ENCODE measurements at places on chromosomes 4 and X. TPM values are rescaled to one million over a fixed set of nuclear protein-coding genes. Genes with fewer than 3 reads are reported as not detected.

DNA sequence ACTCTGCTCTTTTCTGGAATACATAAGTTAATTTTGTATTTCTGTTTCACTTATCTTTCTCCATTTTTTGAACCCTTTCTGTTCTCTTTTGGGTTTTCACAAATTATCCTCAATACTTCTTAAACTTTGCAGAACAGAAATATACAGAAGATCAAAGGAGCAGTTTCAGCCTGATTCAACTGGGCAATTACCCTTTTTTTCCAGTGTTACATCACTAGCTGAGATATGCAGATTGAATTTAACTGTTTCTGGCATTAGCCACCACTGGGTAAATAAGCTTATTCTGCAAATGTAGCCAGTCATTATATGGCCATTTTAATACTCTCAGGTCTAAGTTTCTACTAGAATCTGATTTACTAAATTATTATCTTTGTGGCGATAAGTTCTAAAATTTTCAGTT, 66.9 kb upstream of the GRID2 start:
- DNase-seq = no peak

Gene ZMAT1
- 21.3 TPM for total RNA-seq

Gene FGFR3
- not detected for total RNA-seq

Gene PASD1
- not detected for total RNA-seq

GRCh38 chr4:166839615-166840251, 394.6 kb downstream of the SPOCK3 start:
- DNase-seq = no peak

Gene TMSB15B
- total RNA-seq = 5.0 TPM

- DNase-seq = no peak
Measured at GRCh38 chrX:101450961-101451360, 34.3 kb upstream of the ARMCX4 start.

Gene MAGEA6
- not detected for total RNA-seq

DNA sequence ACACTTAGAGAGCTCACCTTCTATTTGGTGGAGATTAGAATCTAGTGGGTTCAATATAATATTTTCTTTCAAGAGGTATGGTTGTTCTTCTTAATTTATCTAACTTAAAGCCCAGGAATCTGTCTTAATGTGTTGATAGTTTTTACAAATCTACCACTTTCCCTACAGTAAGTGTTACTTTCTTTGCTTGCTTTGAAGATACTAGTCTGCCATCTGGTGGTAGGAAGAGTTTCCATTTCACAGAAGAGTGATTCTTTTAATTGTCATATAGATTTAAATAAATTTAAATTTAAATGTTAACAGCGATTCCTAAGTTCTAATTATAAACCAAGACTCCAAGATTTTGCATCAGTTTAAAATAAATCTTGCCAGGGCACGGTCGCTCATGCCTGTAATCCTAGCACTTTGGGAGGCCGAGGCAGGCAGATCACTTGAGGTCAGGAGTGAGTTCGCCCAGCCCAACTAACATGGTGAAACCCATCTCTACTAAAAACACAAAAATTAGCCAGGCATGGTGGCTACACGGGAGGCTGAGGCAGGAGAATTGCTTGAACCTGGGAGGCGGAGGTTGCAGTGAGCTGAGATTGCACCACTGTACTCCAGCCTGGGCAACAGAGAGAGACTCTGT, 43.5 kb downstream of the NUDT9 start:
- no peak for DNase-seq

GRCh38 chr4:184475096-184475461, 729 bp upstream of the IRF2 start:
- DNase-seq = peak; percentile 52

GRCh38 chr4:16758816-16759215, 139.6 kb downstream of the LDB2 start:
- DNase-seq = no peak

Measured in T-cell (primary cell).